ENCODE measurements at places on chromosomes 6 and 20. TPM values are rescaled to one million over a fixed set of nuclear protein-coding genes. Genes with fewer than 3 reads are reported as not detected.

ZFP57 gene
- total RNA-seq, result 1.7 TPM

SLC4A11 gene
- 29.4 TPM for total RNA-seq

ZBTB12 gene
- 31.0 TPM for total RNA-seq

TAGAP gene
- not detected for total RNA-seq

BEND6 gene
- total RNA-seq, result 2.3 TPM

DNA sequence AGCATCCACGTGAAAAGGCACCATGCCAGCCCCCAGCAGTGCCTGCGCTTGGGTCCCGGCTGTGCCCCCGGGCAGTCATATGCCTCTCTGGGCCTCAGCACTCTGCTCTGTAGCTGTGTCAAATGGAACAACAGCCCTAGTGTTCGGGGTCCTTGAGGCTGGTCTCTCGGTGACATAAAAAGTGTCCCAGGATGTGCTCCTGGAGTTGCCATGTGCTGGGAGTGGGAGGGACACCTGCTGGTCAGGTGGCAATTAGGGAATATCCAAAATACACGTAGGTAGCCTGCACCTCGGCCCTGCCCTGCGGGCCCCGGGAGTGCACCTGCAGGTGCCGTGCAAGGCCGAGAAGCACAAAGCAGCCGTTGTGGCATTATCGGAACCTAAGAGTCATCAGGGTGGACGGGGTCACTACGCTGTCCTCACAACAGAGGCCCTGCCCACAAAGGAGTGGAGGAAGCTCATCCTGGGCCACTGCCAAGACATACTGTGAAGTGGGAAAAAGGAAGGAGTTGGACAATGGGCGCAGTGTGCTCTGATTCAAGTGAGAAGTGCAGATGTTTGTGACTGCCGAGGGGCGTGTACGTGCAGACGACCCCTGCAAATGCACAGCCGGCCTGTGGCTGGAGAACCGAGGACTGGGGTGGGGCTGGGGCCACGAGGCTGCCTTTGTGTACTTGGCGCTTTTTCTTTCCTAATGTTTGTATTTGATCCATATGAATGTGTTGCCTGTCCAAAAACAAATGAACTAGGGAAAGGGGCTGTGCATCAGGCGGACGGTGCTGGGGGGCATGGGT, 24.6 kb downstream of the SLCO4A1 start:
- no peak for DNase-seq

DNA sequence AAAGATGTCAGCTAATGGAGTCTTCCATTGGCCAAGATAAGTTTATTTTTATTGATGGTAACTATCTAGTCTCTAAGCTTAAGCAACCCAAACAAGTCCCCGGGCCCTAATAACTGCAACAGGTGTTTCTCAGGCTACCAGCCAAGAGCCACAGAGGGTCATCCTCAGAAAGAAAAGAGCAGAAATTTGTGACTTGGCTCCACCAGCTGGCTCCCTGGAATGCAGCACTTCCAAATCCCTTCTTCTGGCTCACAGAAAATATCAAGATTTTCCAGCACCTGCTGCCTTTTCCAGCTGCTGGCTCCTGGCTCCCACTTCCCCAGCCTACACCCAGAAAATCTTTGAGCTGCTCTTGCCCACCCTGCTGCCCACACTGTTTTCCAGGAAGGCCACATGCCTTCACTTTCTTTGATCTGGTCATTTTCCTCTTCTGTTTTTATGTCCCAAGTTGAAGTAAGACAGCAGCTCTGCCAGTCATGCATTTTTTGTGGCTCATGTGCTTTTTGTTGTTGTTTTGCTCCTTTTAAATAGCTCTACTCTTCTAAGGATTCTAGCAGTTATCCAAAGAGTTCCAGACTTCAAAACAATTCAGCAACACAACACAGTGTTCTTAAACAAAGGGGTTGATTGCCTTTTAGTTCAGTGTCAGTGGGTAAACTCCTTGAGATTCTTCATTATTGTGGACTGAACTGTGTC, 151.0 kb upstream of the SMLR1 start:
- peak; percentile 34 for DNase-seq

- no peak for DNase-seq
Measured at GRCh38 chr20:6471871-6472270, 295.6 kb upstream of the BMP2 start.

DNA sequence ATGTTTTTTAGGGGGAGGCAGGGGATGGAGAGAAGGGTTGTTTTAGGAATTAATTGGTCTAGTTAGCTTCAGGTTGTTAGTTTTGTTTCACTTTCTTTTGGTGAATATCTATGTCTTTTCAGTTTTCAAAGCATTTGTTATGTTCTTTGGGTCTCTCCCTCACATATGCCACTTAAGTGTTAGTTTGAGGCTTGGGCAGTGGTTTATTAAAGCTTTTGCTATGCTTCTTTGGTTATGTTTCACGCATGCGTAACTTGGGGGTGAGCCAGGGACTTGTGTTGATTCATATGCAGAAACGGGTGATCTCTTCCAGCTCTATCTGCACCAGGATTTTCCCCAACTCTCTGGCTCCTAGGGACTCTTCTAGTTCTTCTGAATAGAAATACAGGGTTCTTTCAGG, 11.4 kb upstream of the MMS22L start:
- no peak for DNase-seq

GRCh38 chr6:40822619-40823018, 216.4 kb downstream of the UNC5CL start:
- DNase-seq, result no peak

DNA sequence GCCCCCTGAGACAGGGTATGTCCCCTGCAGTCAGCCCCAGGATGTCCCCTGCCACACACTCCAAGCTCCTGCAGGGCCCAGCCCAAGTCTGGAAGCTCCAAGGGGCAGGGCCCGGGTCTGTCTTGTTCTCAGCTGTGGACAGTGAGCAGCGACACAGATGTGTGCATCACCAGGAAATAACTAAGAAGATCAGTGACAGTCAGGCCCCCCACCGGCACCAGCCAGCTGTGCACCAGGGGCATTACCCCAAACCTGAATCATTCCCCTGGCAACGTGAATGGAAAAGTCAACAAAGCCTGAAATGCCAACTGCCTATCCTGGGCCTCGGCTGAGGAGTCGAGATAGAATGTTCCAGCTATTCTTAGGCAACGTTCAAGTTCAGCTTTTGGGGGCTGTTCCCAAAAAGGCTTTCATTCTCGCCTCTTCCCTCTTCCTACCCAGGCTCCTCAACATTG, 105.0 kb downstream of the PREX1 start:
- no peak for DNase-seq

DNA sequence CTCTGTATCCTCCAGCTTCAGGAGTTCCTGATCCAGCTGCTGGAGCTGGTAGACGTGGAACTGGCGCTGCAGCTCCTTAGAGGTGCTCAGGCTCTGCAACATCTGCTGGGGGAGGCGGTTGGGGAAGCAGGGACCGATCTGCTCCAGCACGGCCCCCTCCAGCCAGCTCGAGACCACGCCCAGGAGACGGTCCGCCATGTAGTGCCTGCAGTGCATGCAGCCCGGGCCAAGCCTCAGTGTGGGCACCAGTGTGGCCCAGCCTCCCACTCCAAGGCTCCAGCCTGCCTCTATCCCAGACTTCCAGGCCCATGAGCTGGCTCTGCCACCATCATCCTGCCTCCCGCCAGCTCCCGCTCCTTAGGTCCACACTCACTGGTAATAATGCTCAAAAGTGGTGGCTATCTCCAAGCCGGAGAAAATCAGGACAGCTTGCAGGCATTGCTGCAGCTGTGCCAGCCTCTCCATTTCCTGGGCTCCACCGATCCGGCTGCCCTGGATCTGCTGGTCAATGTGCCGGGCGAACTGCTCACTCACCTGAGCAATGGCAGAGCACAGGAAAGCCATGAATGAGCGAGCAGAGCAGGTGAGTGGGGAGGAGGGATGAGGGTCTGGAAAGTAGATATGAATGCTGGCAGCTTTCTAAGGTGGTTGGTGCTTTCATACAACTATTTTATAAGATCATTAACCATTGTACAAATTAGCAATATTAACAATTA, 13.0 kb downstream of the CUL7 start:
- DNase-seq, result peak; percentile 17

DNA sequence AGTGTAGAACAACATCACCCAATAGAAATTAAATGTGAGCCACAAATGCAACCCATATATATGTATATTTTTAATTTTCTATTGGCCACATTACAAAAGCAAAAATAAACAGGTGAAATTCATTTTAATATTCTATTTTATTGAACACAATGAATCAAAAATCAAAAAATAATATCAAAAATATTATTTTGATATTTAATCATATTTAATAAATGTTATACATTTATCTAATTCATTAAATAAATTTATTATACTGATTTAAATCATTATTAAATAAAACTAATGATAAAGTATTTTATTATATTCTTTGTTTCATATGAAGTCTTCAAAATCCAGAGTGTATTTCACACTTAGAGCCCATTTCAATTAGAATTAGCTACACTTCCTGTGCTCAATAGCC, 98.4 kb upstream of the MANEA start:
- no peak for DNase-seq

DNA sequence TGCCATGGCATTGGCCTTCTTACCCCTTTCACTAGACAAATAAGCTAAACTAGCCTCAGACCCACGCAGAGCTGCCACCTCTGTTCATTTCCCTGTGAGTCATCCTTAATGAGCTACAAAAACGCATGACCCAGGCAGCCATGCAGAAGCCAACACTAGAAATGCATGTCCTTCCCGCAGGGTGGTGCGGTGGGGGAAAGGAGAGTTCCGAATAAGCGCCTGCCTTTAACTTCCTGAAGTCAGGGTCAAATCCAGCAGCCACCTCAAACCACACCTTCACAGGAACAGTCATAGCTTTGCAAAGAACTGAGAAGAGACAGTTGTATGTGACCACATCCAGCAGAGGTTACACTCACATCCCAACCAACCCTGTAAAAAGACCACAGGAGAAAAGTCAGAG, 40.4 kb downstream of the IRF4 start:
- no peak for DNase-seq

- no peak for DNase-seq
Measured at GRCh38 chr6:10033223-10033829, 381.5 kb downstream of the TFAP2A start.

DNA sequence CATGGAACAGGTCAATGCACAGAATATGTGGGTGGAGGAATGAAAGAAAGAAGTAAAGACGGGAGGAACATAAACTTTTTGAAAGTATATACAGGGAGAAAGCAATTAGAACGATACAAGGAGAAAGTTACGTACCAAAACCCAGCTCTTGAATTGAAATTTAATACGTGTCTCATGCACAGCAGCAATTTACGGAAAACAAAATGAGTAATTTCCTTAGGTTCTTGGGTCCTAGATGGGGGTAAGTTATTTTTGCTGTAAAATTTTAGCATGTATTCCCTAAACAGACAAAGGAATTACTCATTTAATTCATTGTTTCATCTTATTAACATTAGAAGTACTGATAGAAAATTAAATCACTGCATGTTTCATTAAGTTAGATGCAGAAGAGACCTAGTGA, 75.8 kb downstream of the PDE10A start:
- DNase-seq, result no peak

- no peak for DNase-seq
Measured at GRCh38 chr20:54345821-54346220, 129.6 kb upstream of the DOK5 start.

GRCh38 chr6:87230801-87231200, 75.4 kb downstream of the ZNF292 start:
- DNase-seq, result no peak

DNA sequence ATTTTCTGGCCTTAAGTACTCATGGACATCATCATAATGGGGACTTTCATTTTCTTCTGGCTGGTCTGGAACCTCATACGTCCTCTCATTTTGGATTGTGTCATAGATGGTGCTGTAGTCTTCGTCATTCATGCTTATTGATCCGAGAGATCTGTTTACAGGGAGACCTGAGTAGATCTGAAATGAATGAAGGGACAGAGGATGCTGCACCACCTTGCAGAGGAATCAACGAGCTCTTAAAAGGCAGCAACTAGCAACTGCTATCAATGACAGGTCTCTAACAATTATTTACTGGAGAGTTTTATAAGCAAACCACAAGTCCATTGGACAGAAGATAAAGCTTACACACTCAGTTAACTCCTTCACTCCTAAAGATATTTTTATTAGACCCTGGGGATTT, 49.7 kb upstream of the ENPP4 start:
- no peak for DNase-seq

DNA sequence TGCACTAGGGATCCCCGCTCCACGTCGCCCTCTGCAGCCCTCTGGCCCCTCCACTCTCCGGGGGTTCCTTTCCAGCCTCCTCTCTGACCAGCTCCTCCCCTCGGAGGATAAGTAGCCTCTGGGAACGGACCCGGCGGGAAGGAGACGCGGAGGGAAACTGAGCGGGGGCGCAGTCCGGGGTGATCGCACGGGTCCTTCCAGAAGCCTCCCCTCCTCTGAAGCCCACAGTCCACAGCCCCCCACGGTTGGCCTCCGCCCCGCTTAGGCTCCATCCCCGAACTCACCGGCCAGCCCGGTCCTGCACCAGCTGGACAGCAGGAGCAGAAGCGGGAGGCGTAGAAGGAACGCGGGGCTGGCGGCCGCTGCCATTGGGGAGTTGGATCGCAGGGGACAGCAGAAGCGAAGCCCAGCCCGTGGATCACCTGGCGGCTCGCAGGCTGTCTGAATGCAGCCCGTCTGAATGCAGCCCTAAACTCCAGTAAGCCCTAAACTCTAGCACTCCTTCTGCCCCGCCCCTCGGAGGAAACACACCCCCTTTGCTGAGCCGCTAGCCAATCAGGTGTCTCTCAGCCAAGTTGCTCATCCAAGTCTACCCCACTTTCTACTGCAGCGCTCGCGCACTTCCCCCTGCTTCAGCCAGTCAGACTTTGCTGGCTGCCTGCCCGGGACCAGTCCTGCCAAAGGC, at the start of gene RAET1G:
Gene RAET1G (minus strand): TSS at position 480 of the 685 bp plus-strand sequence. CDS start 111 bp downstream, at position 369.
- peak; percentile 97 for DNase-seq

GRCh38 chr20:15155848-15156401, 818.5 kb upstream of the FLRT3 start:
- no peak for DNase-seq

DNA sequence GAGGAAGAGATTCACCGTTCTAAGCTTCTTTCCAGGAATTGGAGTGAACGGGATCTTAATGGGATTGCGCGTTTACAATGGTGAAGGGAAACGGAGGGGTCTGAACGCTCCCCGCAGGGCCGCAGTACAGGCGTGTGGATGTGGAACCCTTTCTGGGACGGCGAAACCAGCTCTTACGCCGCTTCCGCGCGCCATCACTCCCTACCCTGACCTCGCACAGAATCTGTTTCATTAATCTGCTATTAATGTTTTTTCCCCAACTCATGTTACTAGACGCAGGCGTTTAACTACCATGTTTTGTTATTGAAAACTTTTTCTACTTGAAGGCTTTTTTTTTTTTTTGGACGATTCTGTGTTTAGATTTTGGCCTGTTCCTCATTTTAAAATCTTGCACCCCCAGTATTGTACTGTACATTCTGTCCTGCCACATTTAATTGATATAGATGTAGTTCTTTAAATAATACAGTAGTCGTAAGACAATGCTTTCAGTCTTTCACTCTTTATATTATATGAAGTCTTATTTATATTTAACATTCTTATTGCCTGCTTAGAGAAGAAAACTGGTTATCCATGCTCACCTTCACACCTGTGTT, 696 bp upstream of the SUPT3H start:
- DNase-seq, result no peak

GRCh38 chr6:34657307-34657978, 39.1 kb downstream of the ILRUN start:
- no peak for DNase-seq
